ENCODE measurements at places on chromosomes 4 and X. TPM values are rescaled to one million over a fixed set of nuclear protein-coding genes. Genes with fewer than 3 reads are reported as not detected.

GRCh38 chr4:67430989-67431388 is 114.3 kb downstream of the CENPC start:
- no peak for DNase-seq

GRCh38 chrX:122134291-122134690 is 1049.8 kb upstream of the GRIA3 start:
- peak; percentile 18 for DNase-seq

- no peak for DNase-seq
Observed at GRCh38 chr4:41976775-41977516, 4.6 kb upstream of the DCAF4L1 start.

Gene PAGE2B
- polyA plus RNA-seq = not detected

GRCh38 chr4:52883183-52883621 is 21.1 kb downstream of the RASL11B start:
- no peak for DNase-seq

DNA sequence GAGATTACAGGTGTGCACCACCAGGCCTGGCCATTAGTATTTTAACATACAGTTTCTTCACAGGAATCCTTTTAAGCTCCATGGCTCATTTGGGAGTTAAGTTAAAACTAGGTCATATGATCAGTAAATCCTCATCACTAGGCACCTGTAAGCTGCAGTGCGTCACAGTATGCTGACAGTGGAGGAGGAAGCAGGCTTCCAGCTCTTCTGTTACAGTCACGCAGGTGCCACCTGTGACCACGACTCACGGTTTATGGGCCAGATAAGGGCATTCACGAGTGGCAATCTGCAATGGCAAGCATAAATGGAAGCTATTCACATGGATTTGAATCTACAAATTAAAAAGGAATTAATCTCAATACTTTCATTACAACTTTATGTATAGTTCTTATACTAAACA is 129.4 kb upstream of the BCOR start:
- no peak for DNase-seq

DNA sequence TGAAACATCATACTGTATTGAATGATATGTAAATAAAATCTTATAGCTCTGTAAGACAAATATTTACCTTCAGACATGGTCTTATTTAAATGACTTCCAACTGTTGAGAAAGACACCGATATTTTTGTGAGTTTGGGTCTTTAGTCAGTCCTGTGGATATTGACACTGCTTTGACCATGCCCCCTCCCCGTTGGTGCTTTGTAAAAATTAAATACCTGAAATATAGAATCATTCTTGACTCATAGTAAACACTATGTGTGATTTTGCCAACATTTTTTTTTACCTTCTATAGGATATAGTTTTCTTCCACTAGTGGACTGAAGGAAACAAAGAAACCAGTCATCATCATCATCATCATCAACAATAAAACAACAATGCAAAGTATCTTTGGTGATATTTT is 114.3 kb upstream of the HS3ST1 start:
- no peak for DNase-seq

Gene STARD8
- 0.53 TPM for polyA plus RNA-seq

DNA sequence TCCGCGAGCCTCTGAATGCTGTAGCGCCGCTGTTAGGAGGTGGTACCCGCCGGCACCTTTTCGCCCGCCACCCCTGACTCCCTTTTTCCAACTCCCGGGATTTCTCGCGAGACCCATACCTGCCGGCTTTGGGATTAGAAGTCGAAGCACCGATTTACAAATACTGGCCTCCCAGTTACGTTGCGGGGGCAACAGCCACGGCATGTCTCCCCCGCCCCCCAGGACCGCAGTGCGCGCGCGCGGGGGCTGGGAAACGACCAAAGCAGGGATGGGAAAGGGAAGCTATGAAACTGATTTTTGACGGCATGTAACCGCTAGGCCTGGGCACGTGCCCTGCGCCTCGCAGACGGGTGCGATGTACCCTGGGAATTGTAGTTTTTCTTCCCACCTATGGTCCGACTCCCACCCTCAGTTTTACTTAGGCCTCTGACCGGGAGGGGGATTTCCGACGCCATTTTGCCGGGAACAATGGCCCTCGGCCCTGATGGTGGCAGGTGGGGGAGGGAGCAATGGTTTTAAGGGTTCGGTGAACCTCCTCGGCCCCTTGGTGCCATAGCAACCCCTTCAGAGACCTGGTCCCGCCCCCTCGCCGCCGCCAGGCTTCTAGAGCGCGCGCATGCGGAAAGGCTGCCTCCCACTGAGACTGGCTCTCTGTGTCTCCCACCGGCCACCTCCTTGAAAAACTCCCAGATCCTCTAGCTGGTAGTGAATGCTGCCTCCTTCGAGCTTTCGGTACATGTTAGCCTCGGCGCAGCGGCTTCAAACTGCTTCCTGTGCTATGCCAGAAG is 772 bp upstream of the WNK3 start:
- peak; percentile 35 for DNase-seq

GRCh38 chr4:10295301-10295700 is 161.9 kb downstream of the ZNF518B start:
- DNase-seq = no peak

Gene EFNB1
- polyA plus RNA-seq = 5.3 TPM

Gene IDH3G
- polyA plus RNA-seq = 76.1 TPM

- no peak for DNase-seq
Observed at GRCh38 chrX:69503228-69503781, 821 bp upstream of the NALF2 start.

Gene MAGEA12
- 0.18 TPM for polyA plus RNA-seq

GRCh38 chrX:46072791-46073190 is 472.4 kb downstream of the ZNF674 start:
- DNase-seq = no peak

Gene TMEM35A
- 0.37 TPM for polyA plus RNA-seq

GRCh38 chrX:427812-428725 is 41.4 kb upstream of the PPP2R3B start:
- peak; percentile 24 for DNase-seq

GRCh38 chrX:71167031-71167781 is 22.6 kb downstream of the NLGN3 start:
- no peak for DNase-seq

Gene NPY5R
- polyA plus RNA-seq = not detected

GRCh38 chrX:136867096-136867491 is 13.4 kb downstream of the RBMX start:
- peak; percentile 16 for DNase-seq

Gene SSX1
- not detected for polyA plus RNA-seq

DNA sequence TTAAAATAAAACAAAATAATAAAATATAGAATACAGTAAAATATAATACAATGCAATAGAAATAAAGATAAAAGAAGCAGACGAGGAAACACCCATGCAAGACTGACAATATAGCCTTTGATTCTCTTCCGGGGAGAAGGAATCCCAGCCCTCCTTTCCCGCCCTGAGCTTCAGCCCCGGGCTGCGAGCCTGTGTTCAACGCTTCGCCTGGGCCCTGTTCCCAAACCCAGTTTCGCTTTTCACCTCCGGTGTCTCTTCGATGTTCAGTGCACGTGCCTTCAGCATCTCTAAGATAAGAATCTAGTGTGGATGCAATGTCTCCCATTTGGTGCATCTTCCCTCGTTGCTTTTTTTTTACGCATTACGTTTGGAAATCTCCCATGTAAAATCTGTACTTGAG is 38.4 kb upstream of the ARSD start:
- DNase-seq = peak; percentile 10

DNA sequence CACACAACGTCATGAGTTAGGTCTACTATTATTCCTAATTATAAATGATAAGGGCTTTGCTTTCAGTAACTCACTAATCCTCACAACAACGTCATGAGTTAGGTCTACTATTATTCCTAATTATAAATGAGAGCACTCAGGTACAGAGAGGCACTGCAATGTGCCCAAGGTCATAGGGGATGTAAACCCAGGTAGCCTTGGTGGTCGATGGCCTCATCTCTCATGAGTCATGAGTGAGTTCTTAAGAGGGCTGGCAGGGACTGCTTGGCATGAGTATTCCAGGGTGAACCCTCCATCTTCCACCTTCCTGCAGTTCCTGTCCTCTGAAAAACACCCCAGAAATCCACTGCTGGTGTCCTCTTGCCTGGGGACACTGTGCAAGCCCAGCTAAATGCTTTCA is 317.1 kb downstream of the STK32B start:
- no peak for DNase-seq

Gene EVC
- polyA plus RNA-seq = 4.9 TPM

Gene FMR1NB
- not detected for polyA plus RNA-seq

DNA sequence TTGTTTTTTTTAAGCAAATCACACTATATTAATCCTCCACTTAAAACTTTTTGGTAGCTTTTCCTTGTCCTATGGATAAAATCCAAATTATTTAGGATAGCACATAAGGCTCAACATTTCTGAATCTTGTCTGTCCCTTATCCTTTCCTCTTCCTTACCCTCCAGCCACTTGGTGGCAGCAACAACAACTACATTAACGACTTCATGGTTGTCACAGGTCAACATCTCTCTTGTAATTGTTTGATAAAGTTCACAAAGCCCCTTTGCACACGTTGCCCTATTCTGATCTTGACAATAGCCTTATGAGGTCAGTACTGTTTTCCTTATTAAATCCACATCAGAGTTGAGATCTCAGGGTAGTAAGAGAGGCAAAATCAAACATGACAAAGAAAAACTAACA is 269.0 kb upstream of the PABPC4L start:
- no peak for DNase-seq

Gene DCAF12L1
- not detected for polyA plus RNA-seq
